A172 (cell line): ENCODE measurements at places on chromosomes 11 and 22. TPM values are rescaled to one million over a fixed set of nuclear protein-coding genes. Genes with fewer than 3 reads are reported as not detected.

DNA sequence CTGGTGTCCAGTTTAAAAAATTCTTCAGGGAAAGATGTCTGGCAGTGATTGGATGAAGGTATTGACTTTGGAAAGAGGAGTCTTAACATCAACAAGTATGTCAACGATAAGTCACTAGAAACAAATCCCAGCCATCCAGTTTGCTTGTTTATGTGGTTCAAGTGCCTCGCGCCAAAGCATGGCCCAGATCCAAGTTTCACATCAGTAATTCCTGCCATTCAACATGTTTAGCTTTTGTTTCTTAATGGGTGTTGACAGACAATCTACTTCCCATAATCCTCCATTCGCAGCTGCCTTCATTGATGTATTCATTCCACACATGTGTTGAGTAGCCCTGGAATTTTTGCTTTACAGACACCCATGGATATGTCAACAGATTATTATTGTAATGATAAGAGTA lies 77.8 kb downstream of the UBASH3B start:
- no peak for DNase-seq

- DNase-seq: no peak
Observed at GRCh38 chr11:107307991-107308390, 149.6 kb downstream of the CWF19L2 start.

DNA sequence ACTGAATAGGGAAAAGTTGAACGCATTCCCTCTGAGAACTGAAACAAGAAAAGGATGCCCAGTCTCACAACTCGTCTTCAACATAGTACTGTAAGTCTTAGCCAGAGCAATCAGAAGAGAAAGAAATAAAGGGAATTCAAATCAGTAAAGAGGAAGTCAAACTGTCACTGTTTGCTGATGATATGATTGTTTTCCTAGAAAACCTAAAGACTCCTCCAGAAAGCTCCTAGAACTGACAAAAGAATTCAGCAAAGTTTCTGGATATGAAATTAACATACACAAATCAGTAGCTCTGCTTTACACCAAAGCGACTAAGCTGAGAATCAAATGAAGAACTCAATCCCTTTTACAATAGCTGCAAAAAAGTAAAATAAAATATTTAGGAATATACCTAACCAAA lies 471.2 kb upstream of the CNTN5 start:
- DNase-seq: no peak

GRCh38 chr22:19233189-19233661 lies 54.7 kb upstream of the SLC25A1 start:
- DNase-seq: no peak

Gene UBQLNL
- not detected in 2 replicates for total RNA-seq
